Omental fat pad (tissue), 4 donors: ENCODE measurements at places on chromosomes 2 and 18. TPM values are rescaled to one million over a fixed set of nuclear protein-coding genes. Genes with fewer than 3 reads are reported as not detected.

DNA sequence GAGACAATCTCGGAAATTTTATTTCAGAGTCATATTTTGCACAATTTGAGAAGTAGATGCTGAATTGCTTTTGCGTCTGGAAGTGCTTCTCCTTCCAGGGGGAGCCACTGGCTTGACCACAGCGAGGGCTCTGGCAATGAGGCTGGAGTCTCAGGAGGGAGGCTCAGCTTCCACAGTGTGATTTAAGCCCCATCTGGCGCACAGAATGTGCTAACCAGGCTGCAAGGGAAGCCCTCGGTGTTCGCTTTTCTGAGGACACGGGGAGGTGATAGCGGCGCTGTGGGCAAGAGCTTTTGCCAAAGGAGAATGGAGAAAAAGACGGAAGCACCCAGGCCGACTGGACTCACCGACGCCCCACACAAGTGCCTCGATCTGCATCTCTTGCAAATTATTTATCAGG lies 52.4 kb downstream of the ADI1 start:
- DNase-seq: no peak

DNA sequence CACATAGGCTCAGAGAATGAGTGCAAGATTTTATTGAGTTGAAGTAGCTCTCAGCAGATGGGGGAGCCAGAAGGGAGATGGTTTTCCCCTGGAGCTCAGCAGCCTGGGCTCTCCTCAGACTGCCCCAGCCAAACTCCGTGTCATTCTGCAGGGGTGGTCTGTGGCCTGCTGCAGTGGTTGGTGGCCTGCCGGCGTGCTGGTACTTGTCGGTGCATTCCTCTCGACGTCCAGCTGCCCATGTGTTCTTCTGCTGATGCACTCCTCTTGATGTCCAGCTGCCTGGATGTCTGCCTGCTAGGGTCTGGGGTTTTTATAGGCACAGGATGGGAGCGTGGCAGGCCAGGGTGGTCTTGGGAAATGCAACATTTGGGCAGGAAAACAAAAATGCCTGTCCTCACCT lies 25.6 kb upstream of the TMEM17 start:
- DNase-seq: no peak

GRCh38 chr2:83063933-83064332 lies 1395.1 kb downstream of the SUCLG1 start:
- DNase-seq: no peak

DNA sequence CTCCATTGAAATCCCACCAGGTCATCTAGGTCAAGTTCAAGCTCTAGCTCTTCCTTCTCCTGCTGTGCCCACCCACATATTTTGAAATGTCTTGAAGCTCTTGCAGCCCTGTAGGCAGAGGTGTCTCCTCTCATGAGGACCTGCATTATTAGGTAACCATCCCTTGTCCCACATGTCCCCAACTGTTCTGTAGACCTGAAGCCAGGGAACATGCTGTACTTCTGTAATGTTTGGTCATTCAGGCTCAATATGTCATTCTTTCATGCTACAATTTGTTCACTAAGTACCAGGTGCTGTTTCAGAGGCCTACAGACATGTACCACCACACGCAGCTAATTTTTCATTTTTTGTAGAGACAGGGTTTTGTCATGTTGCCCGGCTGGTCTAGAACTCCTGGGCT lies 22.2 kb downstream of the SLC3A1 start:
- DNase-seq: no peak

DNA sequence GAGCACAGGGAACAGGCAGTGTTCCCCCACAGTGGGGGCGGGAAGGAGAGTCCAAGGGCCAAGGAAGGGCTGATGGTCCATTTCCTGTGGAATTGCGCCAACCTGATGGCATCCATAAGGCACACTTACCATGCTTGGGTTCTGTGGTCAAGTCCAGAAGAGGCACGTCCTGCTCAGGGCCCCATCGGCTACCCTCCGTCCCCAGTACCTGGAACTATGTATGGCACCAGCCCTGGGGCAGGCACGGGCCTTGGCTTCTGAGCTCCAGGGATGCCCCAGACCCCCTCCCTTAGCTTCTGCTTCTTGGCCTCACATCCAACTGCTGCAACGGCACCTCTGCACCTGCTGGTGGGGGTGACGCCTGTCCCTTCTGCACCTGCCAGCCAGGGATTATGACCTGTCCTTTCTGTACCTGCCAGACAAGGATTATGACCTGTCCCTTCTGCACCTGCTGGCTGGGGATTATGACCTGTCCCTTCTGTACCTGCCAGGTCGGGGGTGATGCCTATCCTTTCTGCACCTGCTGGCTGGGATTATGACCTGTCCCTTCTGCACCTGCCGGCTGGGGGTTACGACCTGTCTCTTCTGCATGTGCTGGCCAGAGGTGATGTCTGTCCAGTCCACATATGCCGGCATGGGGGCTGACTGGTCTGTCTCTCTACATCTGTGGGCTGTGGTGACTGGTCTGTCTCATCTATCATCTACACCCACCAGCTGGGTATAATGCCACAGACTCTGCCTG lies 45.4 kb upstream of the SNTG2 start:
- DNase-seq: no peak

The POTEJ gene
- total RNA-seq: not detected

The DCC gene
- total RNA-seq: 0.12 TPM
